ENCODE measurements at places on chromosomes 3 and 15. TPM values are rescaled to one million over a fixed set of nuclear protein-coding genes. Genes with fewer than 3 reads are reported as not detected.

Gene RETNLB
- not detected for total RNA-seq

Gene CLDN16
- 0.76 TPM for total RNA-seq

Gene FANCI
- total RNA-seq: 24.4 TPM

Gene SCG3
- total RNA-seq: not detected

Gene NOX5
- 0.44 TPM for total RNA-seq

Gene MAGI1
- total RNA-seq: 13.7 TPM

Measured in esophagus mucosa (tissue), 1 donor.